GM23248 (cell line): ENCODE measurements at places on chromosomes 7 and 10.

- peak; percentile 0 for DNase-seq
Measured at GRCh38 chr7:72183835-72184234, 228.3 kb downstream of the CALN1 start.

DNA sequence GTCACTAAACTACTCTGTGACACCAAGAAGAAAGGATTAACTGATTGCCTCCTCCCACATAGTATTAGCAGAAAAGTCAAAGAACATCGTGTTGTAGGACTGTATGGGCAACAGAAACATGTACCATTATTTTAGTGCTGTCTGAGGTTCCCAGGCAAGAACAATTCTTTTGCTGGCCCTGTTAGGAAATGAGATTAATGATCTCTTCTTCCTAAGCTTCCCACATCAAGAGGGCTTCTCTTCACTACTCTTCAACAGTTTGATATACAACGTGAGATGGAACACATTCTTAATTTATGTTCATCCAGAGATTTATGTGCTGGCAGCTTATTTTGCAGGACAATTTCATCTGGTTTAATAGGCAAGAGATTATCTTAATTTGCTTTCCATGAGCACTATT lies 219.6 kb downstream of the DOCK4 start:
- no peak for DNase-seq

- no peak for DNase-seq
Measured at GRCh38 chr7:139830292-139830691, 1.2 kb downstream of the TBXAS1 start.

- DNase-seq: no peak
Measured at GRCh38 chr7:44400033-44400511, 74.7 kb upstream of the CAMK2B start.

DNA sequence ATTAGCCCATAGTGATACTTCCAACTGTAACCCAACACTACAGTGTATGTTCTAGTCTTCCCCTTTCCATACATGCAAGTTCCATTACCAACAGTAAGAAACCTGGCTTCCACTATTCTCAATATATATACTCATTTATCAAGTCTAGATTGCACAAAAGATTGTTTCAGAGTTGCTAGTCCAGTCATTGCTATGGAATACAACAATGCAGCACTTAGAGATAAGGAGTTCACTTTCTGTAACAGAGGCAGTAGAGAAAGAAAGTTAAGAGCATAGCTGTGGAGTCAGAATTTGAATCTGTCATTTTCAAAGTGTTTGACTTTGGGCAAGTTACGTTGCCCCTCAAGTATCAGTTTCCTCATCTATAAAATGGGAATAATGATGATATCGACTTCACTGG lies 90.1 kb downstream of the RTKN2 start:
- DNase-seq: no peak

GRCh38 chr10:101116754-101117153 lies 14.3 kb upstream of the TLX1 start:
- no peak for DNase-seq

DNA sequence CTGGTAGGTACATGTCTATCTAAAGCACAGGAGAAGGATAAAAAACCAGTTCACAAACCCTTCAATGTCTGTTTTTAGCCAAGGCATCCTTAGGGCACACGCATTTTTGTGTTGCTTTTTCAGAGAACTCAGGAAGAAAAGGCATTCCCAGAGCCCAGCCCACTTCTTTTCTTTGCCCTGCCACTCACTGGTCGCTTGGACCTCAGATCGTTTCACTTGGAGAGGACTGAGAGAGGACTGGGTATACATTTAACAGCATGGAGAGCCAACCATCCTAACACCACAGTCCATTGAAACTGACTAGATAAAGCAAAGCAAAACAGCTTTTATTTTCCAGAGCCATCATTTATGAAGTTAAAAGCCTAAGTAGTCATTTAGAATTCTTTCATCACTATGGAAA lies 194.2 kb downstream of the CAMK1D start:
- no peak for DNase-seq

DNA sequence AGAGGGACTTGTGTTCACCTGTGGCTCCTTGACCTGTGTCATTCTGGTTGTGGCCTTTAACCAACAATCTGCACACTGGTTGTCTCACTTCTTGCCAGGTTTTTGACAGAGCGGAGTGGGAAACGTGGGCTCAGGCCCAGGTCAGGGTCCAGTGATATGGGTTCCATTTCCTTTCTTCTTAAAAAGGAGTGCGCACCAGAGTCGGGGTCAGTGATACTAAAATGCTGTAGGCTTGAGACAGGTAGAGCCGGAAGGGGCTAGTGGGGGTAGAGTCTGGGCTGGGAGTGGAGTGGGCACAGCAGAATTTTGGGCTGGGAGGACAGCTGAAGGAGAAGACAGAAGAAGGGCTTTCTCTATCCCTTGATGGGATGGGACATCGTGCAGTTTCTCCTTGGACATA lies 61.2 kb downstream of the SH2D4B start:
- DNase-seq: no peak

- no peak for DNase-seq
Measured at GRCh38 chr7:130396109-130396508, 15.8 kb downstream of the CPA1 start.

DNA sequence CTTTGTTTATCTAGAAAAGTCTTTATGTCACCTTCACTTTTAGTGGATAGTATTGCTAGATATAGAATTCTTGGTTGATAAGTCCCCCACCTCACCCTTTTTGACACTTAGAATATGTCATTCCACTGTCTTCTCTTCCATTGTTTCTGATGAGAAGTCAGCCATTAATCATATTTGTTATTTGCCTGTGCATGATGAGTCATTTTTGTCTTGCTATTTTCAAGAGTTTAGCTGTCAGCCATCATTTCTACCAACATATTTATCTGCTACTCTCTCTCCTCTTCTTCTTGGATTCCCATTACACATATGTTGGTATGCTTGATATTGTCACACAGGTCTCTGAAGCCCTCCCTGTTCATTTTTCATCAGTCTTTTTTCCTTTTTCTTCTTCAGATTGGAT lies 160.8 kb upstream of the TCF7L2 start:
- peak; percentile 18 for DNase-seq

- DNase-seq: peak; percentile 13
Measured at GRCh38 chr7:90173127-90173844, 19.0 kb downstream of the STEAP1 start.

DNA sequence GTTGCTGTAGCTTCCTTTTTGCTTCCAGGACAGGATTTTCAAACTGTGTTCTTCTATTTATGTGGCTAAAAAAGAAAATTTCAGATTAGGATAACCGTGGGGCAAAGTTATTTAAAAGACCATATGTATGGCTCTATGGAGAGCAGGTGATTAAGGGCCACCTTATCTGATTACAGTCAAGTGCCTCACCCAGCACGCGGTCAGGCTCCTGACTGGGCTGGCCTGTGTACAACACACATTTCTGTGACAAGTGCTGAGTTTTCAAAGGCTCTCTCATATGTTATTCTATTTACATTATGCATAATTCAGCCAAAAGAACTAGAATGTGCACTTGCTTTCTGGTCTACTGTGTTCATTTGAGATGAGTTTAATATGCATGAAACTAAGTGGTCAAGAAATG lies 547.4 kb downstream of the PHTF2 start:
- no peak for DNase-seq

DNA sequence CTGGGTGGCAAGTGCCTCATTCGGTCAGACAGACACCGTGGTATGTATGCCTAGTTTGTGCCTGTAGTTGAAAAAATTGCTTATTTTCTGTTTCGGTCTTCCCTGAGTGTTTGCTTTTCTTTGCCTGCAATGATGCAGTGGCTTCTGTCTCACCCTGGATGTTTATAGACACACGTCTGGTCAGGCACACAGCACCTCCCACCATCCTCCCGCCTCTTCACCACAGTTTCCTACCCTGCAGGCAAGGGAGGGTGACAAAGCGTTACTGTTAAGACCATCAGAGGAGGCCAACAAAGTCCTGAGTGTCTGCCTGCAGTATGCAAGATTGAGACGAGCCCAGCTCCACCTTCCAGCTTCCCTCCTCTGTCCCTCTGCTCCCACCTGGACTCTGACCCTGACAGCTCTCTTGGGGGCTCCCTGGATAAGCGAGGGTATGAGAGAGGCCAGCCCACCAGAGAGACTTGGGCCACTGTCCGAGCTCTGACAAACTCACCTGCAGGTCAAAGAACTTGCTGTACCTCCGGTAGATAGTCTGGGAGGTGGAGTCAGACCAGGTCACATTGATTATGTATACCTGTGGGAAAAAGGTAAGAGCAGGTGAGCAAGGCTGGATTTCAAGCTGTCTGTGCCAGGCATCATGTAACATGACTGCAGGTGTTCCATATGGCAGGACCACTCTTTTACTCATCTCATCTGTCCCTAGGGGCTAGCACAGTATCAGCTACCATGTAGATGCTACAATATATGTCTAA lies 54.4 kb downstream of the SH3PXD2A start:
- DNase-seq: peak; percentile 22
